ENCODE measurements at places on chromosomes 7 and 10.

GRCh38 chr7:110224643-110225042 is 866.3 kb upstream of the LRRN3 start:
- DNase-seq = no peak

GRCh38 chr10:100304414-100304813 is 17.9 kb upstream of the BLOC1S2 start:
- DNase-seq = no peak

GRCh38 chr7:157476654-157477549 is 140.1 kb downstream of the DNAJB6 start:
- no peak for DNase-seq

DNA sequence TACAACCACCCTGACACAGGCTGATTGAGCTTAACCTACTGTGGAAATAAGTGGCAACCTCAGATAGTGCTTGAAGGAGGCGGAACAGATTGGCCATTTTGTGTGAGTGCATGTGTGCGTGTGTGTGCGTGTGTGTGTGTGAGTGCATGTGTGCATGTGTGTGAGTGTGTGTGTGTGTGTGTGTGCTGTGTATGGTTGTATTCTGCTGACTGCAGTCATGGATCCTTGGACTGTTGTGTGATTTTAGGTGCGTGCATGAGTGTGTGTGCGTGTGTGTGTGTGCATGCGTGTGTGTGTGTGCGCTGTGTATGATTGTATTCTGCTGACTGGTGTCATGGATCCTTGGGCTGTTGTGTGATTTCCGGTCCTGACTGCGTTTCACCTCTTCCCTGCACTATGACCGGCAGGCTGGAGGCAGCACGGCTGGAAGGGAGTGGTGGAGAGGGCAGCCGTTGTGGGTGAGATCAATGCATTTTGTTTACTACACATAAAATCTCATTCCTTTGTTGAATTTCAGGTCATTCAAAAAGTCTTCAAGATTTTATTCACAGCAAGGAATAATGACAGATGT is 6.3 kb downstream of the IQCE start:
- DNase-seq = no peak

GRCh38 chr7:4151926-4152549 is 530.1 kb upstream of the FOXK1 start:
- DNase-seq = no peak

DNA sequence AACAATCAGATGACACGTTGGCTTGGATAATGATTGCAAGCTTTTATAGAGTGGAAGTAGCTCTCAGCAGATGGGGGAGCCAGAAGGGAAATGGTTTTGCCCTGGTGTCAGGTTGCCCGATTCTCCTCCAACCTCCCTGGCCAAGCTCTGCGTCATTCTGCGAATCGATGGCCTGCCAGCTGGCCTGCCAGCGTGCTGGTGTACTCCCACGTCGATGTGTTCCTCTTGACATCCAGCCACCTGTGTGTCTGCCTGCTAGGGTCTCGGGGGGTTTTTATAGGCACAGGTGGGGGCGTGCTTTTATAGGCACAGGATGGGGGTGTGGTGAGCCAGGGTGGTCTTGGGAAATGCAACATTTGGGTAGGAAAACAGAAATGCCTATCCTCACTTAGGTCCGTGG is 4.6 kb downstream of the NET1 start:
- DNase-seq = no peak

DNA sequence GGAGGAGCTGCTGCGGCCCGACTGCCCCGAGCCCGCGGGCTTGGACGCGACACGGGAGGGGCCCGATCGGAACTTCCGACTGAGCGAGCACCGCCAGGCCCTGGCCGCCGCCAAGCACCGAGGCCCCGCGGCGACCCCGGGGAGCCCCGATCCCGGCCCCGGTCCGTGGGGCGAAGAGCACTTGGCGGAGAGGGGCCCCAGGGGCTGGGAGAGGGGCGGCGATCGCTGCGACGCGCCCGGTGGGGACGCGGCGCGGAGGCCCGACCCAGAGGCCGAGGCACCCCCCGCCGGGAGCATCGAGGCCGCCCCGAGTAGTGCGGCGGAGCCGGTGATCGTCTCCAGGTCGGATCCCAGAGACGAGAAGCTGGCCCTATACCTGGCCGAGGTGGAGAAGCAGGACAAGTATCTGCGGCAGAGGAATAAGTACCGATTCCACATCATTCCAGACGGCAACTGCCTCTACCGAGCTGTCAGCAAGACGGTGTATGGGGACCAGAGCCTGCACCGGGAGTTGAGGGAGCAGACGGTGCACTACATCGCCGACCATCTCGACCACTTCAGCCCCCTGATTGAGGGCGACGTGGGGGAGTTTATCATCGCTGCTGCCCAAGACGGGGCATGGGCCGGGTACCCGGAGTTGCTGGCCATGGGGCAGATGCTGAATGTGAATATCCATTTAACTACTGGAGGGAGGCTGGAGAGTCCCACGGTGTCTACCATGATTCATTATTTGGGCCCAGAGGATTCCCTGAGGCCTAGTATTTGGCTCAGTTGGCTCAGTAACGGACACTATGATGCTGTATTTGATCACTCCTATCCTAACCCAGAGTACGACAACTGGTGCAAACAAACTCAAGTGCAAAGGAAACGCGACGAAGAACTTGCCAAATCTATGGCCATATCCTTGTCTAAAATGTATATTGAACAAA is 1.4 kb downstream of the OTUD1 start:
- no peak for DNase-seq

GRCh38 chr7:38806912-38807311 is 102.1 kb downstream of the VPS41 start:
- DNase-seq = no peak
